GM12892 (cell line): ENCODE measurements at places on chromosomes 12 and 14.
A peak's percentile ranks its signal among the peaks of the same experiment; 100 is the strongest.

DNA sequence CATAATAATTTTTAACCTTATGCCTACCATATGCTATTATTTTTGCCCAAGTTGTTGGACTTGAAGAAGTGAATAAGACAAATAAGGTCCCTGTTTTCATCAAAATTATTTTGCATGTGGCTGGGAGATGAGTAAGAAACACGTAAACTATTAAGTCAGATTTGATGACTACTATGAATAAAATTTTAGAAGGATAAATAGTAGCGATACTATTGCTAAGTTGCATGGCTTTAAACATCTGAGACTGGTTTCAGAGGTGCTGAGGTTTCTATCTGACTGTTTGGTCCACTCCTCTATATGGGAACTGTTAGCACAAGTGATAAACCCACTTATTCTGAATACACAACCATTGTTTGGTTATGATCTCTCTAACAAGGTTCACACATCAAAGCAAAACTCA, 674.3 kb upstream of the MDGA2 start:
- no peak for DNase-seq

DNA sequence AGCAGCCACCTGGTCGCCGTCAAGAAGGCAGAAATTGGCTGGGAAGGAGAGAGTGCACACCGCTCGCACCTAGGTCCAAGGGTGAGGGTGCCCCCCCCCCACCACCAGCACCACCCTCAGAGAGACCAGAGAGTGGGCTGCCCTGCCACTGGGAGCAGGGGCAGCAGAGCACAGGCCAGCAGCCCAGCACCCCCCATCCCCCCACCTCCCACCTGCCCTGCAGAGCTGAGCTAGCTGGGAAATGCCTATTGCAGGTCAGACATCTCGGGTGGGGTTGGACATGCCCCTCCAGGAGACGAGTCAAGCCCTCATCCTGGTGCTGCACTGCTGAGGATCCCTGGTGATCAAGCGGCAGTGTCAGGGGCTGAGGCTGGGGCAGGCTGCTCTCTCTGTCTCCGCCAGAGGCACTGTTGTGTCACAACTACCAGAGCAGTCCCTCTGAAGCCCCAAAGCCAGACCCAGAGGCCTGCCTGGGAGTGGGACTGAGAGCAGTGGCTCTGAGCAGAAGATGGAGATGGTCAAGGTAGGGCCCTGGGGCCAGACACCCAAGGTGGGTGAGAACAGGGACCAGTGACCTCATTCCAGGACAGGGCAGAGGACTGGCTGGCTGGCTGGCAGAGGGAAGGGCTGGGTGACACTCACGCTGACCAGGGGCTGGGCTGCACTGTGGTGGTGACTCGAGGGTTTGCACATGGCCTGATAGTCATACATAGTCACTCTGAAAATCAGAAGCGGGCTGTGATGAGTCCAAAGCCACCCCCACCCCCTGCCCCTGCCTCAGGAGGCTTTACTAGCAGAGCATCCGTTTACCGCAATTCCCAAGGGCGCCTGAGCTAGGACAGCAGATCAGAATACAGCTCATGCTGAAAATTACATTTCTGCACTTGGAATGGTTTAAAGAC, 19.7 kb upstream of the LRTM2 start:
- DNase-seq: peak; percentile 56

- DNase-seq: no peak
Measured at GRCh38 chr12:24895612-24896011, 53.3 kb downstream of the BCAT1 start.

- no peak for DNase-seq
Measured at GRCh38 chr12:132282950-132283771, 46.2 kb downstream of the GALNT9 start.

- no peak for DNase-seq
Measured at GRCh38 chr12:102249079-102249841, 51.6 kb upstream of the PMCH start.

DNA sequence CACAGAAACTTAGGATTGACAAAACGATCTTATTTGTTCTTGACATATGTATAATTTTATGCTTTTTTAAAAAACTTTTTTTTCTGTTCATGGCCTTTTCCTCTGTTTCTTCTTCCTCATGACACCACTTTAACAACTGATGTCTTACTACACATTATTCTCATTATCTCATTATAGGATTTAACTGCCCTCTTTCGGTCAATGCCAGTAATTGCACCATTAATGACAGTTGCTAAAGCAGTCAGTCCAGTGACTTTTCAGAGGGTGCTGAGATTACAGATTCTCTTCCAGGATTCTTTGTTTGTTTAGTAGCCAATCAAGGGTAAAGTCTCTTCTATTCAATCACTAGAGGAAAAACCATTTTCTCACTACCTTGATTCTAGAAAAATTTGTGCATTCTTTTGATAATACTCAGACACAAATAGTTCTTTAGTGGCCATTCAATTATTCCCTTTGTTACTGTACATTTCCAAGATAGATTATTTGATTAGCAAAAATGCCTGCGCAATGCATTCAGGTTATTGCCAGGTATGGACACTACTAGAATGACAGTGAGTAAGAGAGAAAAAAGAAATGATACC, 50.1 kb downstream of the KLRG1 start:
- DNase-seq: no peak

- DNase-seq: no peak
Measured at GRCh38 chr14:46480817-46481216, 170.8 kb downstream of the RPL10L start.

GRCh38 chr12:3468329-3468728, 22.7 kb upstream of the PRMT8 start:
- no peak for DNase-seq

DNA sequence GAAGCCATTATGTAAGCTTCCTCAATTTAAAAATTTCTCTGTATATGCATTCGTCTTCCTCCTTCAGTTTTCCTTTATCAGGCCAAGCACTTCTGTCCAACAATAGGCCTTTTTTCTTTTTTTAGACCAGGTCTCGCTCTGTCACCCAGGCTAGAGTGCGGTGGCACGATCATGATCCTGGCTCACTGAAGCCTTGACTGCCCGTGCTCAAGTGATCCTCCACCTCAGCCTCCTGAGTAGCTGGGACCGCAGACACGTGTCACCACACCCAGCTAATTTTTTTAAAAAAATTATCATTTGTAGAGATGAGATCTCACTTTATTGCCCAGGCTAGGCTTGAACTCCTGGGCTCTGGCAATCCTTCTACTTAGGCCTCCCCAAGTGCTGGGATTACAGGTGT, 25.8 kb downstream of the TAOK3 start:
- DNase-seq: no peak

GRCh38 chr14:105746124-105746514, 219.7 kb downstream of the TMEM121 start:
- no peak for DNase-seq

- DNase-seq: no peak
Measured at GRCh38 chr12:72957454-72957853, 685.3 kb downstream of the TRHDE start.

DNA sequence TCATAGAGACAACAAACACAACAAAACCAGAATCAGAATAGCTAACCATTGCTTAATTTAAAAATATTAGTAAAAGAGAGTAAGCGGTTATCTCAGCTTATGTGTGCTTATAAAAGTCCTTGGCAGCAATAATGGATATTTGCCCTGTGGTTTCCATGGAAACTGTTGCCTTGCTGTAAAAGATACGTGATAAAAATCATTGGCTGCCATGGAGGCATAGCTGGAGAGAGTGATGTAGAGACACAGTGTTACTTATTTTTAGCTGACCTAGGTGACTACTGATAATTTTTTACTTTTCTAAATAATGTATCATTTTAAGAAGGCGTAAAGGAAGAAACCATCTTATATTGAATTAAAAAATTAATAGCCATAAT, 92.9 kb downstream of the ERC1 start:
- no peak for DNase-seq

- no peak for DNase-seq
Measured at GRCh38 chr14:71338153-71338552, 430.9 kb downstream of the PCNX1 start.

DNA sequence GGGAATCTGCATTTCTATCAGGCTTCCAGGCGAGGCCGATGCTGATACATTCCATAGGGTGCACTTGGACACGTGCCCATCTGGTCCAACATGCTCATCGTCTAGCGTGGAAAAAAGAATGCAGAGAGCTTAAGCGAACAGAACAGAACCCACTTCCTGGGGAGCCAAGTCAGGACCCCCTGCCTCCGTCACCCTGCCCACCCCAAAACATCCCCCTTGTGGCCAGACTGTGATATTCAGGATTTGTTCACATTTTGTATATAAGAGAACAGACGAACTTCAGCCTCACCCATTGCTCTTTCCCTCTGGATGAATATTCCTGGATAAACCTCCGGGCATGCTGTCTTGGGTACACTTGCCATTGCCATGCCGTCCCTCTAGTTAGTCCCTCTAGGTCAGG, 4.3 kb upstream of the PIWIL1 start:
- no peak for DNase-seq

DNA sequence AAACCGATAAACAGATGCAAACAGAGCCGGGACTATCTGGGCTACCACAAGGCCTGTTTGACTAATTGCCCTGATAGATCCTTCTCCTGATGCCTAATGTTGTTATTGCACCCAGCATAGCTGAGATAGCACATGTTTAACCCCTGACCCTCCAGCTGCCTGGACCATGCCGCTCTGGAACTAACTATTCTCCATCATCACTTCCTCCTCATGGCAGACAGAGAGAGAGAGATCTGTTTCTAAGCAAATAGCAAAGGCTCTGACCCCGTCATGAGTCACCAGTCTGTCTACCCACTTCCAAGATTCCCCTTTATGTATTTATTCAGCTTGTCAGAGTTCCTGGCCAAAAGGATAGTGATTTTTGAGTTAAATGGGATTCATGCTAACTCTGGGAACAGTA, 58.2 kb upstream of the FLRT2 start:
- DNase-seq: no peak

DNA sequence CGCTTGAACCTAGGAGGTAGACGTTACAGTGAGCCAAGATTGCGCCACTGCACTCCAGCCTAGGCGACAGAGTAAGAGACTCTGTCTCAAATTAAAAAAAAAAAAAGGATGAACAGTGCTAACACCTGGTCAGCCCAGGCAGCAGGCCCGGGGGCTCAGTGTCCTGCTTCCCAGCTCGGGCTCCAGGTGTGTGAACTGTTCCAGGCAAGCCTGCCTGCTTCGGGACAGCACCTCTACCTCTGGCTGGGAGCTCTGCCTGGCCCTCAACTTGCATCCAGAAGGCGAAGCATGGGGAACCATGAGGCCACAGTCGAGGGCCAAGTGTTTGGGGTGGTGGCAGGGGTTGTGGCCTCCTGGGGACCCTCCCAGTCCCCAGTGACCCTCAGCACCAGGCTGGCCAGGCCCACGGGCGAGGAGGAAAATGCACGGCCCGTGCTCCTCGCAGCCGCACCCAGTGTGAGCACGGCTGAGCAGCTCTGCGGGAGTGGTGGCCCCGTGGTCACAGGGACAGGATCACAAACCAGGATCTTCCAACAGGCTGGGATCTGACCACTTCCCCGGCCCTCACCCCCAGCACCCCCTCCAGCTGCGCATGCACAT, 15.5 kb downstream of the CDCA4 start:
- no peak for DNase-seq

- no peak for DNase-seq
Measured at GRCh38 chr12:108308395-108309085, 30.6 kb downstream of the CMKLR1 start.

DNA sequence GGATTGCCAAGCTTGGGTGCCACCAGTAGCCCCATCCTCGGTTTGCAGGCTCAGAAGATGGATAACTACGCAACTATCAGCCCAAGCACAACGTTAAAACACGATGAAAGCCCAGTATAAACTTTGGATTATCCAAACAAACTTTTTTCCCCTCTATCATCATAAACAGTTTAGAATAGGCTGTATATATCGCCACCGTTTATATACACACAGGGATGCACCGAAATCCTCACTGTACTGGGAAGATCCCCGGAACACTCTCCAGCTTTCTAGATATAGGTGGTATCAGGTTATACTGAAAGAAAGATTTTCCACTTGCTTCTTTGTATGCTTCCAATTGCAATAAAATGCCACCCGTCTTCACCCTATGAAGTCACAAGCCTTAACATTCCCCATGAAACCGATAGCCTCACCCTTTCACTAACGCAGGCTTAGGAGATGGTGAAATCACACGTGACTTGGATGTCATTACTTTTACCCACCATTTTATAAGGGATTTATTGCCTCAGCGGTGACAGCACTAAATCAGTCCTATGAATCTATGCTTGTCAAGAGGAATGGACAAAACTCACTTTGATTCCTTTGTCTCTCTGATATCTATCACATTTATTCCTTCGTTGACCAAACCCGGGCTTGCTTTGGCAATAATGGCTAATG, 207.6 kb upstream of the FOXN3 start:
- DNase-seq: no peak

GRCh38 chr14:52000696-52001095, 11.3 kb downstream of the RTRAF start:
- no peak for DNase-seq

- no peak for DNase-seq
Measured at GRCh38 chr14:59455411-59455810, 9.8 kb downstream of the GPR135 start.

DNA sequence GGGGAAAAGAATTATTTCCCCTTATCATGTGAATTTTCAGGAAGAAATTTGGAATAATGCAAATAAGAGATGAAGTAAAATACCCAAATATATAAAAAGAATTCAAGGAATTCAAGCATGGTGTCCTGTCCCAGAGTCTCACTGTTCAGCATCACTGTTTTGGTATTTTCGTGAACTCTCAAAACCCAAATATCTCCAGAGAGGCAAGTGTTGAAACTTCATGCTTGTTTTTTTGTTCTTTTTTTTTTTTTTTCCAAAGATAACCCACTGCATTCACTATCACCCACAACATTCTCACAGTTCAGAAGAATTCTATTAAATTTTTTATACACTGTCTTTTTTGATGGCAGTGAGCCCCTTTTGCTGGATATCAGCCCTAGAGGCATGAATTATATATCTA, 354.9 kb downstream of the DIO2 start:
- no peak for DNase-seq

DNA sequence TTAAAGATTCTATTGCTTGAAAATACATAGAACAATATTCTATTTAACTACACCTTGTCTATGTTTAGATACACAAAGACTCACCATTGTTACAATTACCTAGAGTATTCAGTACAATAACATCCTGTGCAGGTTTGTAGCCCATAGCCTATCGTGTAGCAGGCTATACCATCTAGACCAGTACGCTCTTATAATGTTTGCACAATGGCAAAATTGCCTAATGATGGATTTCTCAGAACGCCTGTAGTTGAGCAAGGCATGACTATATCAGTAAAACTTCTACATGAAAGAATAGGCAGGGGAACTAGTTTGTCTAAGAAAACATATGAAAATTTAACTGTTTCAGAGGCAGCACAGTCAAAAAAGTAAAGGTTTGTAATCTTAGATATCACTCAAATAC, 375.9 kb downstream of the DAD1 start:
- DNase-seq: no peak

DNA sequence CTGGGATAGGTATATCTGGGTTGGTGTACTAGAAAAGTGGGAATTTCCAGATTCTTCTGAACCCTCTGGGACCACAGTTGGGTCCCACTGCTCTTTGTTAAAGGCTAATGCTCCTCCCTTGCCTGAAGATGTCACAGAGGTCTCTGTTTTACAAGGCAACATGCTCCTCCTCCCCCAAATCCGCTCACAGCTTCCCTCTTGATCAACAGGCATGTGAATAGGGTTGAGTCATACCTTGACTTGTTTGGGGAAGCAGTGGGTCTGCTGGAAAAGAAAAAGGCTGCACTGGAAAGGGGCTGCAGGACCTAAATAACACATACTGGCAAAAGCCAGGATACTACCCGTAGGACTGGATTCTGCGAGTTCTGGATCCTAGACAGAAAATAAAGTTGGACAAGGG, 165.4 kb upstream of the TMEM260 start:
- no peak for DNase-seq
